ENCODE measurements at places on chromosomes 1 and 21.

DNA sequence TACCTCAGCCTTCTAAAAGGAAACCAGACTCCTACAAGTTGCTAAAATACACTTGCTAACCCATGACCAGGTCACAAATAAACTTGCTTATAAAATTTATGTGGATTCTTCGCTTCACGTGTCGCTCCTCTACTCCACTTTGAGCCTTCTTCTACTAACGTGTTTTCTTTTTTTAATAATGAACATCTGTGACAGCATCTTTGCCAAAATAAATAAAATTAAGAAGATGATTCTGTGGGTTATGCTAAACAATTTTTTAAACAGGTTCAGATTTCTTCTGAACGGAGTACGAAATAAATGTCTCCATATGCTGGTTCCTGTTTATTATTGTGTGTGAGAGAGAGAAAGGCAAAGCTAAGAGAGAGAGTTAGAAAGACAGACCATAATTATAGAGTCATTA is 735.8 kb downstream of the LTN1 start:
- DNase-seq, result no peak

DNA sequence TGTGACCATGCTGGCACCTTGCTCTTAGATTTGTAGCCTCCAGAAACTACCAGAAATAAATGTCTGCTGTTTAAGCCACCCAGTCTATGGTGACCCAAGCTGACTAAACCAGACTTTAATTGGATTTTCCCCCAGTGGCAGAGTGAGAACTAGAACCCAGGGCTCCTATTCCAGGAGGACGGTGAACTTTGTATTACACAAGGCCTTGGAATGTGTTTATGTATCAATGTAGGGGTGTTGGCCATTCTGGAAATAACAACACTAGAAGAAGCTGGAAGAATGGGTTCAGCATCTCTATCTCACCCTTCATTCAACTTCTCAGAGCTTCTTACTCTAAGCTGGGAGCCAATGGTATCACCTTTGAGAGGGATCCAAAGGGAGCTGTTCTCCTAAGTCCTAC is 37.0 kb downstream of the ARHGEF11 start:
- DNase-seq, result no peak

DNA sequence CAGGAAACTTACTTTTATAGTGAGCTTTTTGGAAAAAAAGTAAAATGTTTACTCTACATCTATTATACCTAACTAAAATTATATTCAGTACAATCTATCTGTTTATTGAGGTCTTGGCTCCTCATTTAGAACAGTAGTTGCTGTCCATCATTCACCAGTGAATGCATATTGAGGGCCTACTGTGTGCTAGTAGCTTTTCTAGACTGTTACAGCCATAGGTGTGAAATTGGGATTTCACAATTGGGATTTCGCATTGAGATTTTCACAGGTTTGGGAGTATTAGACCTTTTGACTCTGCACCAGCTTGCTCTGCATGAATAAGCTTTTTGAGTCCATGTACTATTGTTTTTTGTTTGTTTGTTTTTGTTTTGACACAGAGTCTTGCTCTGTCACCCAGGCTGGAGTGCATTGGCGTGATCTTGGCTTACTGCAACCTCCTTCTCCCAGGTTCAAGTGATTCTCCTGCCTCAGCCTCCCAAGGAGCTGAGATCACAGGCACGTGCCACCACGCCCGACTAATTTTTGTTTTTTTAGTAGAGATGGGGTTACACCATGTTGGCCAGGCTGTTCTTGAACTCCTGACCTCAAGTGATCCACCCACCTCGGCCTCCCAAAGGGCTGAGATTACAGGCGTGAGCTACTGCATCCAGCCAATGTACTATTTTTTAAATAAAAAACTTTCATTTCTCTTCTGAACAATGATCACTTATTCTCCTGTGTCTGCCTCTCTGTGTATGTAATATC is 47.2 kb upstream of the ERRFI1 start:
- DNase-seq, result no peak

DNA sequence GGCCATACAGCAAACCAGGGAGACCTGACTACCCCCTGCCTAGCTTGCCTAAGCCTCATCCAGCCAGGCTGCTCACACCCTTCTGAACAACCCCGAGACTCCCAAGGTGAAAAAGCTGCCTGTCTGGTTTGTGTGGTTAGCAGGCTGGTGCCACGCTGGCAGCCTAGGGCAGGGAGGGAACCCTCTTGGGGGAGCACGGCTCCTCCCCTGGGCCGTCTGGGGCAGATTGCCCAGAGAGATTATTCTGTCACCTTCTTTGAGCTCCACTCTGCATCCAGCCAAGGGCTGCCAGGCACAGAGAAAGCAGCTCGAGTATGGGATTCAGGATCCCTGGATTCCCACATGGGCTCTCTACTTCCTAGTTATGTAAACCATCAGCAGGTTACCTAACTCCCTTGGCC is 27.5 kb upstream of the TCEA3 start:
- peak; percentile 41 for DNase-seq

DNA sequence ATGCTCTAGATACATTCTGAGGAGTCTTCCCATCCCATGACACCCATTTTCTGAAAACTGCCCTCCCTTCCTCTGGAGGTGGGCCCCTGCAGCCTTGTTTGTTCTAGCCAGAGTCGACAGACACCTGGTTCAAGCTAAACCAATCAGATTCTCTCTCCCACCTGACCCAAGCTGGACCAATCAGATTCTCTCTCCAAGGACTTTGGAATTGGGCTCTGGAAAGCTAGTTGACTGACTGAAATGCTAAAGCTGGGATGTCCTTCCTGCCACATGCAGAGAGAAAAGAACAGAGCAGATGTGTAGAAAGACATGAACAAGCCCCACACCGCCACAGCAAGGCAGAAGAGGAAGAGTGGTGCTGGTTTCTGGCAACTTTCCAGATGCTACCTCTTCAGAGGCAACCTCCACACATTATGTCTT is 24.6 kb downstream of the ASAP3 start:
- DNase-seq, result no peak

DNA sequence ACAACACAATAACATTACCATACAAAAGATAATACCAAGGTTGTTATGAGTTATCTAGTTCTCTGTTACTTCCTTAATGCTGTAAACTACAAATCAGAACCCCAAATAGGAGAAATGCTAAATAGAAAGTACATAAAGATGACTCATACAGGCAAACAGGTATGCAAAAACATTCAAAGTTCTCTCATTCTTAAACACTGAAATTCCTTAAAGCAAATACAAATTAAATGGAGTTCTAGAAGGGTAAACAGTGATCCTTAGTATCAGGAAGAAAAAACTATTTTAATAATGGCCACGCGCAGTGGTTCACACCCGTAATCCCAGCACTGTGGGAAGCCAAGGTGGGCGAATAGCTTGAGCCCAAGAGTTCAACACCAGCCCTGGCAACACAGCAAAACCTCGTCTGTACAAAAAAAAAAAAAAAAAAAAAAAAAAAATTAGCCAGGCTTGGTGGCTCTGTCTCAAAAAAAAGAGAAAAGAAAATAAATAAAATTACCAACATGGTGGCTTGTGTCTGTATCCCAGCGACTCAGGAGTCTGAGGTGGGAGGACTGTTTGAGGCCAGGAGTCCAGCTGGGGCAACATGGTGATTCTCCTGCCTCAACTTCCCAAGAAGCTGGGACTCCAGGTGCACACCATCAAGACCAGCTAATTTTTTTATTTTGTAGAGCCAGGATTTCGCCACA is 17.5 kb downstream of the FBXO42 start:
- no peak for DNase-seq

DNA sequence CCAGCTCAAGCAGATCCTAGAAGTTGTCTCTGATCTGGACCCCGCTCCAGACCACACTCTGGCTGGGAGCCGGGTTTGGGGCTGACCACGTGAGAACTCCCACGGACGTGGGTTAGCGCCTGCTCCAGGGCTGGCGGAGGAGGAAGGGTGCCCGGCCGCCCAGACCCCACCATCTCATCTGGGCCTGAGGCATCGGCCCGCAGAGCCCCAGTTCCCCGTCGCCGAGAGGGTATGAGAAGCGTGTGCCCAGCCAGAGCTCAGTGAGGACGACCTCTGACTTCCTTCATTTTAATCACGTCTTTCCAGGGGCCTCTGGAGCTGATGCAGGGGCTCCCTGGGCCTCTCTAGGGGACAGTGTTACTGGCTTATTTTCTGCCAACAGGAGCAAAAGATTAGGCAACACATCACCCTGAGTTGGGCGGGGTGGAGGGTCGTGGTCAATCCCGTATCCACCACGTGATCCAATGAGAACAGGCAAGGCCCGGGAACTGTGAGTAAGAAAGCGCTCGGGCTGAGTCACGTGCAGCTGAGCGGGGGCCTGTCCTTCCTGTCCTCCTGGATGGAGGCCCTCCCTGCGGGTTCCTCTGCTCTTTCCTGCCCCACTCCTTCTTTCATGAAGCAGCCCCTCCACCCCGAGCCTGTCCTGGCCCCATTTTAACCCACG is 81.1 kb downstream of the SIK1 start:
- DNase-seq, result no peak

- no peak for DNase-seq
These were observed 121.4 kb downstream of the CCDC185 start for GRCh38 chr1:223514644-223515043.

GRCh38 chr1:55828044-55828443 is 612.9 kb upstream of the USP24 start:
- DNase-seq, result no peak

GRCh38 chr1:168057921-168058320 is 78.8 kb downstream of the GPR161 start:
- no peak for DNase-seq

DNA sequence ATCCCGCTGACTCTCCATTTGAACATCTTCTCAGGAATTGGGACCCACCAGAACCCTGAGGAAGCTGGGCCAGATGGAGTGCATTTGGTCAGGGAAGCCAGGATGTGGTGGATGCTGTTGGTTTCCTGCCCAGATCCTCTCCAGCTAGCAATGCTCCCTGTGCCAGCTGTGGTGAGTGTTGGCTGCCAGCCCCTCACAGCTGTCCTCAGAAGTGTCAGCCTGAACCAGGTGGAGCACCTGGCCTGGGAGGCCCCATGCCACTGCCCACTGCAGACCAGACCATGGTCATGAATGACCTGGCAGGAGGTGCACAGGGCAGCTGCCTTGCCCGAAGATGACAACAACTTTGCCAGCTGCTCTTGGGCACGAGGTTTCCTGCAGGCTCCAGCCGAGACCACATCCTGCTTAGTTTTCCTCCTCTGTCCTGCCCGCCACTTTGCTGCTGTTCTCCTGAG is 54.4 kb downstream of the PRSS38 start:
- DNase-seq, result no peak

- no peak for DNase-seq
These were observed 7.3 kb downstream of the TNNI1 start for GRCh38 chr1:201414051-201414738.

Measured in renal pelvis (tissue), 12 donors.